Thoracic aorta (tissue), 2 donors: ENCODE measurements at places on chromosomes 4 and X. TPM values are rescaled to one million over a fixed set of nuclear protein-coding genes. Genes with fewer than 3 reads are reported as not detected.

- H3K27me3 ChIP-seq, result no peaks in the 10 kb centered on the region
- H3K4me1 ChIP-seq, result no peaks in the 10 kb centered on the region
- DNase-seq, result no peak
- no peaks in the 10 kb centered on the region for H3K36me3 ChIP-seq
- no peak overlapping the region for H3K27ac ChIP-seq
Measured at GRCh38 chrX:149518236-149518635, 13.1 kb upstream of the IDS start.

Gene MFAP3L
- 15.2 TPM for total RNA-seq

- no peak for DNase-seq
- H3K4me3 ChIP-seq, result no peak overlapping the region
- H3K27ac ChIP-seq, result no peak overlapping the region
- no peaks in the 10 kb centered on the region for H3K27me3 ChIP-seq
- no peaks in the 10 kb centered on the region for H3K4me1 ChIP-seq
Measured at GRCh38 chrX:79412166-79412565, 45.0 kb upstream of the ITM2A start.

Gene GAGE12F
- total RNA-seq, result not detected
